ENCODE measurements at places on chromosomes 16 and 17.

GRCh38 chr16:379961-380761 lies 1.6 kb downstream of the PGAP6 start:
- no peak for DNase-seq

DNA sequence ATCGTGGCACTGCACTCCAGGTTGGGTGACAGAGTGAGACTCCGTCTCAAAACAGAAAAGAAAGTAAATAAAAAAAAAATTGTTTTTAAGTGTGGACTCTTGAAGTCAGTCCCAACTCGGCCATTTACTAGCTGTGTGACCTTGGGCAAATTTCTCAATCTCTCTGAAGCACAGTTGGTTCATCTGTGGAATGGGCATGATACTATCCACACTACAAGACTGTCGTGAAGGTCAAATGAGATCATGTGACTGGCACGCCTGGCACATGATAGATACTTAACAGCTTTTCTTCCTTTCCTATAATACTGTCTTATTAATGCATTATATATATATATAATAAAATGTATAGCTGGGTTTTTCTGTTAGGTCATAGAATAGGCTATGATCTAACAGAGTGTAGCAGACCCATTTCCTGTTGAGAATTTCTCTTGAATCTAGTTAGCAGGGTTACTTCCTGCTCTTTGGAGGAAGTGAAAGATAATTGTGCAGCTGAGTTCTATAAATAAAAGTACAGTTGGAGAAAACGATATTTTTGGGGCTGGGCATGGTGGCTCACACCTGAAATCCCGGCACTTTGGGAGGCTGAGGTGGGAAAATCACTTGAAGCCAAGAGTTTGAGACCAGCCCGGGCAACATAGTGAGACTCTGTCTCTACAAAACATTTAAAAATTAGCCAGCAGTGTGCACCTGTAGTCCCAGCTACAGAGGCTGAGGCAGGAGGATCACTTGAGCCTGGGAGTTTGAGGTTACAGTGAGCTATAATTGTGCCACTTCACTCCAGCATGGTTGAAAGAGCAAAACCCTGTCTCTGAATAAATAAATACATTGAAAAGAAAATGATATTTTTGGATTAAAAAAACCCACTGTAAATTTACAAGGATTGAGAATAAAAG lies 7.3 kb downstream of the MILR1 start:
- no peak for DNase-seq

- DNase-seq = no peak
Observed at GRCh38 chr16:54027062-54027461, 259.5 kb downstream of the IRX3 start.

DNA sequence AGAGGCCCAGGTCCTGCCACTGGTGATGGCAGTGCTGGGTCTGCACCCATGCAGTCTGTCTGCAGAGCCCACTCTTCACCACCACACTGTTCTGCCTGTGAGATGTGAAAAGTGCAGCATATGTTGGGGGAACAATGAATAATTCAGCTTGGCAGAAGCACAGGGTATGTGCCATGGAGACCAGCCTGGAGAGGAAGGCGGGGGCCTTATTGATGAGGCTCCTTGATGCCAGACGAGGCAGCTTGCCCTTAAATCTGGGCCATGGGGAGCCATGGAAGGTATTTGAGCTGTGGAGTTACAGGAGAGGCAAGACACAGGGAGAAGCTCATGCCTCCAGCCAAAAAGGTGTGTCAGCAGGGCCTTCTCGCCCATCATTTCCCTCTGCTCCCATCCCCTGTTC lies 124.7 kb downstream of the C16orf78 start:
- no peak for DNase-seq

DNA sequence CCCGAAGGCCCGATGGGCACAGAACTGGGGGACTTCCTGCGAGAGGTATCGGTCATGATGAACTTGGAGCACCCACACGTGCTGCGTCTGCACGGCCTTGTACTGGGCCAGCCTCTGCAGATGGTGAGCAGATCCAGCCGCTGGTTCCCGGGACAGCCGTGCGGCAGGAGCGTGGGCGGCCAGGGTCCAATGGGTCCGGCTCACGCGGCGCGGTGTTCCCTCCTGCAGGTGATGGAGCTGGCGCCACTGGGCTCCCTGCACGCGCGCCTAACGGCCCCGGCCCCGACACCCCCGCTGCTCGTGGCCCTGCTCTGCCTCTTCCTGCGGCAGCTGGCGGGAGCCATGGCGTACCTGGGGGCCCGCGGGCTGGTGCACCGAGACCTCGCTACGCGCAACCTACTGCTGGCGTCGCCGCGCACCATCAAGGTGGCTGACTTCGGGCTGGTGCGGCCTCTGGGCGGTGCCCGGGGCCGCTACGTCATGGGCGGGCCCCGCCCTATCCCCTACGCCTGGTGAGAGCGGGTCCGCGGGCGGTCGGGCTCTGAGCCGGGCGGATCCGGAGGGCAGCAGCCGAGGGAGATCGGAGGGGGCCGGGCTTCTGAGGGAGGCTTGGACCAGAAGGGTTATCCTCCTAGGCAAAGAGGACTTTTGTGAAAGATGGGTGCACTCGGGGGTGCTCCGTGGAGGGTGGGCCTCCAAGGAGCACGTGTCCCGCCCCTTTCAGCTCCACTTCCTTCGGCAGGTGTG lies 3.0 kb downstream of the TNK1 start:
- DNase-seq = peak; percentile 61

GRCh38 chr17:77432742-77433141 lies 292.0 kb downstream of the SEC14L1 start:
- no peak for DNase-seq

DNA sequence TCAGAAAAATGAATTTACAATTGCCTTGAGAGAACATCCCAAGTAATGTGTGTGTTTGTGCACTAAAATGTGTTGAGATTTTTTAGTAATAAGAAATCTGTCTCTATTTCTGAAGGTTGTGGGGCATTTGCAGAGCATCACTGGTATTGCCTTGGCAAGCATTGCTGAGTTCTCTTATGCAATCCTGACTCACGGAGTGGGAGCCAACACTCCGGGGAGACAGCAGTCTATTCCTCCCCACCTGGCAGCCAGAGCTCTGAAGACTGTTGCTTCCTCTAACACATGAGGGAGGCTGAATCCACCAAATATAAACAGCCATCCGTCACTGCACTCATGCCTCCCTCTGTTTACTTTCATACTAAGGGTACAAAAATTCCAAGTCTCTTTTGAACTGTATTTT lies 10.6 kb downstream of the CNTD1 start:
- no peak for DNase-seq

- DNase-seq = no peak
Observed at GRCh38 chr17:74531231-74531761, at the start of gene CD300LB. CD300LB (minus strand) TSS chr17:74531475; CDS start chr17:74531350, 125 bp downstream.

DNA sequence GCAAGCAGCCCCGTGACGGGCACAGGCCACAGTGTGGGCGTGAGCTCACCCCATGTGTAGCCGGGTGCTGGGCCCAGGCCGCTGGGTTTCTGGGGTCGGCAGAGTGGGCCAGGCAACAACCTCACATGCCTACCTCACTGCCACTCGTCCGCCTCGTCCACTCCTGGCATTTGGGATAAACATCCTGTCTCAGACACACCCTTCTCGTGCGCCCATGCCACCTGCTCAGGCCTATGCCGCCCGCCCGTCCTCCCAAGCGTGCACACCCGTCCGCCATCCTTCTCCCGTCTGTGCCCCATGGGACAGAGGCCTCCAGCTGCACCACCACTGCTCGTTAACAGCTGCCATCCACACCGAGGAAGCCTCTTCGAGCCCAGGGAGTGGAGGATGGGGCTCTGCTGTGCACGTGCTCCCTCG lies 64.3 kb downstream of the KLHDC4 start:
- DNase-seq = no peak

- DNase-seq = peak; percentile 87
Observed at GRCh38 chr17:38870259-38871165, 654 bp downstream of the LASP1 start.

- no peak for DNase-seq
Observed at GRCh38 chr17:39929646-39930407, 2.3 kb downstream of the LRRC3C start.

GRCh38 chr16:24523569-24523968 lies 15.8 kb upstream of the RBBP6 start:
- DNase-seq = no peak

DNA sequence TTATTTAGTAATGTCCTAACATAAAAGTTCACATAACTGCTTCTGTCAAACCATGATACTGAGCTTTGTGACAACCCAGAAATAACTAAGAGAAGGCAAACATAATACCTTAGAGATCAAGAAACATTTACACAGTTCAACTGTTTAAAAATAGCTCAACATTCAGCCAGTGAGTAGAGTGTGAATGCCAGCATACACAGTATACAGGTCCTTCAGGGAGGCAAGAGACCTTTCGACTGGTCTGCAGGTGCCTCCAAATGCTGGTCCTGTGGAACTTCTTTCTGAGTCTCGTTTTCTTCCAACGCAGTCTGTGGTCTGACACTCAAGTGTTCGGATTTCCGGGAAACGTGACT lies 10.3 kb downstream of the MRPS23 start:
- no peak for DNase-seq
